ENCODE measurements at places on chromosomes 5 and 9.

DNA sequence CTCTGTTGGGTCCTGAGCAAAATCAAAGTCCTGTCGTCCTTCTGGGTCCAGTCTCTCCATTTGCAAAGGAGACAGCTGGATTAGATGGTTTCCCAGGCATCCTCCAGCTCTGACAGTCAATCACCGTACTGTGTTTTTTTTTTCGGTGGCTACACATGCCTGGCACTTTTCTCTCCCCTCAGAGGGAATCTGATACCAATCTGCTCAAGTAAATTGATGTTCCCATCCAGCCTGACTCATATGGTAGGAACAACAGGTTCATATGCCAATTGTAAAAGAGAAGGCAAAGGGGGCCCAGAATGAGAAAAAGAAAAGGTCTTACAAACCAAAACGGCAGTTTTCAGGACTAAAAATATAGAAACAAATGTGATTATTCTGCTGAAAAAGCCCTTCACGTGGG lies 1.2 kb downstream of the FBXO10 start:
- no peak for DNase-seq

- DNase-seq = no peak
Measured at GRCh38 chr9:100561256-100561655, 16.6 kb upstream of the CAVIN4 start.

GRCh38 chr5:56561455-56561854 lies 253.9 kb upstream of the MAP3K1 start:
- no peak for DNase-seq

GRCh38 chr5:83895860-83896259 lies 175.2 kb upstream of the HAPLN1 start:
- no peak for DNase-seq

DNA sequence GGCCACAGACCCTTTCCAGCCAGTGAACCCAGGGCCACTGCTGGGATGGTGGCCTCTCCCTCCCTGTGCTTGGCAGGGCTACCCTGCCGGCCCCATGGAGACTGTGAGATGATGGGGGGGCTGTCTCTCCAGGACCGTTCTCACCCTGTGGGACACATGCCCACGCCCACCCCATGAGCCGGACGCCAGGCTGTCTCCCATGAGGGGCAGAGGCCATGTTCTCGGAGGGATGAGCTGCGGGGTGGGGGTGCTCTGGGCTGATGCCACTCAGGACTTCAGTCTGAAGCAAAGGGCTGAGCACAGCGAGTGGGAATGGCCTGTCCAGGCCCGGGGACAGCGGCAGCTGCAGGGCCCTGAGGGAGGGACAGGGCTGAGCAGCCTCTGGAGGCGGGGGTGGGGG lies 88.9 kb downstream of the KCNT1 start:
- DNase-seq = no peak

DNA sequence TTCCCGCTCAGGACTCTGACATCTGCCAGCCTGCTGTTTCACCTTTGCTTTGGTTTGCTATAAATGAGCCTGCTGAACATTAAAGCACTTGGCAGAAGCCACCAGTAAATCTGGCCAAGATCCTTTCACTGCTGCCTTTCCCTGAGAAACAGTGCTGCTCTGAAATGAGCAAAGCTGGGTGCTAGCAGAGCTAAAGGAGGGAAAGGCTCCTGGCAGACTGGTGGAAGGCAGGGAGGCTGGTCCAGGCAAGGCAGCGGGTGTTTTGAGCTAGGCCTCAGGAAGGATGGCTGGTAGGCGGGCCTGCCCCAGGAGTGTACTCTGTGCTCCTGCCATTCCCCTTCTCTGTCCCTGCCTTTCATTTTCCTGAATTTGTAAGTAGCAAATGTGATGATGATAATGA lies 52.5 kb upstream of the PTGS1 start:
- no peak for DNase-seq

- DNase-seq = no peak
Measured at GRCh38 chr5:137415231-137415681, 83.9 kb downstream of the SPOCK1 start.

- no peak for DNase-seq
Measured at GRCh38 chr5:177222269-177222668, 81.2 kb downstream of the RAB24 start.

DNA sequence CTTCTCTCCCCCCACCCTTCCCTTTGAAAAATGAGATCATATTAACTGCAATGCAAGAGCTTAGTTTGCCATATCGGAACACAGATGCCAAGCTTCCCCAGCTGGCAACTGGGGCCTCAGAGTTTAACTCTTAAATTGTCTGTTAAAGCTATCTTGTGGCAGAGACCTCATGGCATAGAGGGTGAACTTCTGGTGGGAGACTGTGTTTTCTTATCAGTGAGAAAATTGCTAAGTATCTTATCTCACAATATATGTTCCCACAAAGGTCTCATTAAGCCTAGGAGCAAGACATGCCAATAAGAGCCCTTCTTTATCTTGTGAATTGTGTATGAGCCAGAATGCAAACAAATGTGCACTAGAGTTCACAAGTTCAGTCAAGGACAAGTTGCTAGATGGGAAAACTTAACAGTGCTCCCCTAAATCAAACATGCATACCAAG lies 12.3 kb downstream of the NFIB start:
- no peak for DNase-seq

GRCh38 chr5:135671966-135672365 lies 93.2 kb upstream of the CXCL14 start:
- no peak for DNase-seq

DNA sequence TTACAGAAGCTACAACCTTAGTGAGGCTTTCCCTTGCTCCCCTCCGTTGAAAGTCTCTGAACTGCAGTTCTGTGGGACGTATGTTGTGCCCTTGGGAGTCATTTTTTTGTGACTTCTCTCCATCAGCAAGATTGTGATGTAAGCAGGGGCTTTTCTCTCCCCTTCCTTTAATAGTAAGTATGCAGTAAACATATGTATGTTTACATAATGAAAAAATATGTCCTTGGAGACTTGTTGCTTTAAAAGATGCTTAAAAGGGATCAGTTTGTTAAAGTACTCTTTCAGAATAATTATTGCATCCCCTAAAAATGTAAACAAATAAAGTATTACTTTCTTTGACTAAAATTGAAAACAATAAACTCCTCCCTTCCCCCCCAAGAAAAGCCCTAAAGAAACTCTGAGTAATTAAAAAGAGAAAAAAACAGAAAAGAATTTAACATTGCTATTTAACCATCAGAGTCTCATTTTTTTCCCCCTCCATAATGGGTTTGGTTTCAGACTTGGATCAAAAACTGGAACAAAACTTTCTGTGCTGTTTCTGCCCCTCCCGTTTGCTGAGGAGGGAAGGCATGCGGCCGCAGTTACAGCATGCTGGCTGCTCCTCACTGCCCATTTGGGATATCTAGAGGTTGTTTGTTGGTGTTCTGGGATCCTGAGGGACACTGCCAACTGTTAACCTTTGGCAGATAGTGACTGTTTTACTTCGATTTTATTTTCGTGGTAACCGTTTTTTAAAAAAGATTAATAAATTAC lies 40.2 kb downstream of the TRIO start:
- DNase-seq = no peak

GRCh38 chr9:116646661-116647514 lies 40.2 kb upstream of the TRIM32 start:
- DNase-seq = no peak

GRCh38 chr9:135818718-135819475 lies 88.4 kb downstream of the CAMSAP1 start:
- DNase-seq = no peak

DNA sequence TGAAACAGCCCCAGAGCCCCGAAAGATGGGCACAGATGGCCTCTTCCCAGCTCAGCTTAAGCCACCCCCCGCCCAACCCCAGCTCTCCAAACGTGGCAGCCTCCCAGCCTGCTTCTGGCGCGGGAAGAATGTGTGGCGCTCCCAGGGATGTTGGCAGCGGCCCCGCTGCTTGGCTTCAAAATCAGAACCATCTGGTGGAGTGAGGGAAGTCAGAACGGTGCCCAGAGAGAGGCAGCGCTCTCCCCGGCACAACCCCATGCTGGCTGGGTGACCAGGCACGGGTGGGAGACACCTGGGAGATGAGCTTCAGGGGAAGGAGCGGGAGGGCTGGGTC lies 72.7 kb upstream of the ORM1 start:
- no peak for DNase-seq

- no peak for DNase-seq
Measured at GRCh38 chr5:52769061-52769460, 18.7 kb upstream of the ITGA1 start.

DNA sequence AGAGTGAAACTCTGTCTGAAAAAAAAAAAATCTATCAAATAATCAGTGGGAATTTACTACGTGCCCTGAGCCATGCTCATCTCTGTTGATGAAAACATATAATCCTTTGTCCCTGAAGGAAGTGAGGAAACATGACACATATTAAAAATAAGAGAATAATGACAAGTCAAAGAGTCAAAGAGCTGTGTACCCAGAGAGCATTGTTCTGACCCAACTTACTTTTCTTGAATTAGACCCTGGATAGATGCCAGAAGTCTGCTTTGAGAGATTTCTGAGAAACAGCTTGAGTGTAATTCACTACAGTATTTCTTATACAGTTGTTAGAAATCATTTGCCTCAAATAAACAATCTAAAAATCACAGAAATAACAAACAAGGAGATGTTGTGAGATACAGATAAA lies 490.0 kb upstream of the PIK3R1 start:
- DNase-seq = no peak

DNA sequence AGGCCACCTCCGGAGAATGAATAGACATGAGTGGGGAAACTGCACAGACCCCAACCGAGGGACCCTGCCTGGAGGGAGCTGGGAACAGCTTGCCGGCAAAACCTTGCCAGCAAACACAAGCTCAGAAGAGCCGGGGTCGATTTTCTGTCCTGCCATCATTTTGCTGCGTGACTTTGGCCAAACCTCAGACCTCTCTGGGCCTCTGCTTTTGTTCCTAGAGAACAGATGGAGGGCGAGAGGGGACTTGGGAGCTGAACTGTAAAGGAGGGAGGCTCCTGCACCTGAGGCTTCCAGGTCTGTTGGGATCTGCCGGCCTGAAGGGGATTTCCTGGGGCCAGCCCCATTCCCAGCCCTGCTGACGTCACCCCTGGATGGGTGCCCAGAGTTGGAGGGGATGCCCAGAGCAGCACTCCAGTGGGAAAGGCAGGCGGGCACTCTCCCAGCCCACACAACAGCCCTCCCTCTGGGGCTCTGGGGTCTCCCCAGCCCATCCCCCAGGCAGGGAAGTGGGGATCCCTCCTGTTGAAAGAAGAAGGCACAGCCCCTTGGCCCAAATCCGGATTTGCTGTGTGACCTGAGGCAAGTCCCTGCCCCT lies 40.4 kb upstream of the SYNPO start:
- no peak for DNase-seq

DNA sequence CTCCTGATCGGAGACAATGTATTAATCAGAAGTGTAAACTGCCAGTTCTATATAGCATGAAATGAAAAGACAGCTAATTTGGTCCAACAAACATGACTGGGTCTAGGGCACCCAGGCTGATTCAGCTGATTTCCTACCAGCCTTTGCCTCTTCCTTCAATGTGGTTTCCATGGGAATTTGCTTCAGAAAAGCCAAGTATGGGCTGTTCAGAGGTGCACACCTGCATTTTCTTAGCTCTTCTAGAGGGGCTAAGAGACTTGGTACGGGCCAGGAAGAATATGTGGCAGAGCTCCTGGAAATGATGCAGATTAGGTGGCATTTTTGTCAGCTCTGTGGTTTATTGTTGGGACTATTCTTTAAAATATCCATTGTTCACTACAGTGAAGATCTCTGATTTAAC lies 22.4 kb downstream of the IL7R start:
- no peak for DNase-seq

Data from stimulated activated CD4-positive, alpha-beta T cell treated with anti-CD3 and anti-CD28 coated beads, TNF-alpha, amount 100 ng/mL, for 4 hours (primary cell).